NCI-H1417 treated with DMSO at 0.1 percent for 48 hours (cell line): ENCODE measurements at places on chromosomes 5 and 9.

- DNase-seq = no peak
These were observed 174.4 kb downstream of the HSPA4 start for GRCh38 chr5:133226186-133226585.

DNA sequence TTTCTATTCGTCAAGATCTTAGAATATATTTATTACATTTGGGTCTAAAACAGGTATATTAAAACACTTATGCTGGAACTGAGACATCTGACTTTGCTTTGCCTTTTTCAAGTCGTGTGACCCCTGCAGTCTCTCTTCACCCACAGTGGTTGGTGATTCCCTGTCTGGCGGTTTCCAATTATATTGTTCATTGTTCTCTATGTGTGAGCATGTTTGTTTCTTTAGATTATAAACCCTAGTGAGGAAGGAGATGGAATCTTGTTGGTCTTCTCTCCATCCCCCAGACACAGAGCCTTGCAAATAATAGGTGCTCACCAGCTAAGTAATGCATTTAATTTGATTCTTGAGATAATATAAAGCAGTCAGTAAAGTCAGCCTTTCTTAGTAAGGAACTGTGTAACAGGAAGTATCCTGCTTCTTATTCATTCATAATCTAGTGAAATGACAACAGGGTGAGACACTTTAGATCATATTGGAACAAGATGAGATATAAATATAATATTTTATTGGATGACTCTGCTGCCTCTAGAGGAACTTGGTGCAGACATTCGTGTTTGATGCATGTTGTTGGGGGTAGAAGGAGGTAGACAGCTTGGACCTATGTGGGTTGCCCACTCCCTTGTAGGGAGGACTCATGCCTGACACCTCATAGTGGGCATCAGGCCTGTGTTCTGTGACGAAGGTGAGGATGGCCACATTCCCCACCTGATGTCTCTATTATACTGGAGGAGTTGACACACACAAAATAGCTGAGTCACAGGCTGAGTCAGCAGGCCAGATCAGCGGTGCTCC lies 88.1 kb downstream of the FGF1 start:
- DNase-seq = no peak

- DNase-seq = no peak
These were observed 602 bp downstream of the RPL37 start for GRCh38 chr5:40834391-40834848.

DNA sequence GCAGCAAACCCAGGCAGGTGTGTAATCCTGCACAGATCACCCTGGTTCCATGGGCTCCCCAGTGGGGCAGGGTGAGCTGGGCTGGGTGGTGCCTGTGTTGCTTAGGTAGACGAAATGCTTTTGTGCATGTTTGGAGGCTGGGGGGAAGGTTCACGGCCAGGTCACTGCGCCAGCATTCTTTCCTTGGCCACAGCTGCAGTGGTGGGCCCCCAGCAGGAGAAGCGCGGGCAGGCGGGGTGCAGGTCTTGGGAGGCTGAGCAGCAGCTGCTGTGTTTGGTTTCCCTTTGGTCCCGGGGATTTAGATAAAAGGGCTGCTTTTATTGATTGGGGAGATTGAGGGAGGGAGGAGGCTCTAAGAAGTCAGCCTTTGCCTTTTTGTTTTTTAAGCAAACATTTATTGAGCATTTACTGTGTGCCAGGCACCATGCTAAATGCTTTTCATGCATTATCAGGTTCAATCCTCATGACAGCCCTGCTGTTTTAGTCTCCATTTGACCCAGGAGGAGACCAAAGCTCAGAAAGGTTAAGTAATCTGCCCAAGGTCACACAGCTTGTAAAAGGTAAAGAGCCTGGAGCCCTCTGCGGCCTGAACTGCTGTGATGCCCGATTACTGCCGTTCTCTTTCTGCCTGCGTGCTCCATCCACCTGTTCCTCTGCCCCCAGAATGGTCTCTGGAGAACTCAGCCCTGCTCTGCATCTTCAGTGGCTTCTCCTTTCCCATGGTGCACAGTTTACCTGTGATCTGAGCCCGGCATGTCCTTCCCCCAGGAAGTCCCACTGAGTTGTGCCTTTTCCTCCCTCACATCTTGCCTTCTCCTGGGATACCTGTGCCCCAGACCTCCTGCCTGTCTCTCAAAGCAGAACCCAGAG lies 94.4 kb downstream of the MACROH2A1 start:
- DNase-seq = no peak

GRCh38 chr9:14515571-14516198 lies 177.5 kb downstream of the ZDHHC21 start:
- no peak for DNase-seq

DNA sequence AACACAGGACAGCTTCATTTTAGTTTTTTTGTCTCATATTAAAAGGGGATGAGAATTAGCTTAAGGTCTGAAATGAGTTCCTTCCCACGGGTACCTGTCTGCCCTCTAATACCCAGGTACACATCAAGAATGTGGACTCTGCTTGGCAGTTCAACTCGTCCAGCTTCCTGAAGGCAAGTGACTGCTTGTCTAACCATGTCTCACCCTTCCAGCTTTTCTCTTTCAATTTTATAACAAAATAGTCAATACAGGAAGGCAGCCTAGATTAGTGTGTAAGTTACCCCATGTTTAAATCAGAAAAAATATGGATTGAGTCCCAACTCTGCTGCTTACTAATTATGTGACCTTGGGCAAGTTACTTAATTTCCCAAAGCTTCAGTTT lies 50.5 kb upstream of the C5orf46 start:
- DNase-seq = no peak

- DNase-seq = no peak
These were observed 394.5 kb downstream of the SPATA31D1 start for GRCh38 chr9:82382887-82383616.

- DNase-seq = no peak
These were observed 37.8 kb upstream of the KIF2A start for GRCh38 chr5:62268234-62268633.

DNA sequence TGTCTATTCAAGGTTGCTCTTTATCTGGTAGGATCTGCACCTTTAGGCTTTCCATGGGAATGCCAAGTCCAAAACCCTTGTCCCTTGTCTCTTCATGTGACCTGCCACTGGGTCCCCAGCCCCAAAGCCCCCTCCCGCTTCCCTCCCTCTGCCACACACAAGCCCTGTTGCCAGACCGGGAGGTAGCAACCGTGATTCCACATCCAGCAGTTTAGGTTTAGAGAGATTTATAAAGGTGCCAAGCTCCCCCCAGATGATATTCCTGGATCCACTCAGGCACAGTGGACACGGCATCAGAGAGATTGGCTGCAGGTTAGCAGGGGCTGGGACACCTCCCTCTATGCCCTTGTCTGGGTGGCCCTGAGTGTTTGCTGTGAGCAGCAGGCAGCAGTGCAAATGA lies 504.7 kb downstream of the CCDC171 start:
- no peak for DNase-seq

GRCh38 chr9:84266087-84266561 lies 74.4 kb downstream of the SLC28A3 start:
- DNase-seq = peak; percentile 70

- DNase-seq = peak; percentile 61
These were observed 69.2 kb upstream of the CCDC180 start for GRCh38 chr9:97237951-97238889.

- DNase-seq = no peak
These were observed 104.6 kb upstream of the SPATA31C2 start for GRCh38 chr9:88242879-88243278.

DNA sequence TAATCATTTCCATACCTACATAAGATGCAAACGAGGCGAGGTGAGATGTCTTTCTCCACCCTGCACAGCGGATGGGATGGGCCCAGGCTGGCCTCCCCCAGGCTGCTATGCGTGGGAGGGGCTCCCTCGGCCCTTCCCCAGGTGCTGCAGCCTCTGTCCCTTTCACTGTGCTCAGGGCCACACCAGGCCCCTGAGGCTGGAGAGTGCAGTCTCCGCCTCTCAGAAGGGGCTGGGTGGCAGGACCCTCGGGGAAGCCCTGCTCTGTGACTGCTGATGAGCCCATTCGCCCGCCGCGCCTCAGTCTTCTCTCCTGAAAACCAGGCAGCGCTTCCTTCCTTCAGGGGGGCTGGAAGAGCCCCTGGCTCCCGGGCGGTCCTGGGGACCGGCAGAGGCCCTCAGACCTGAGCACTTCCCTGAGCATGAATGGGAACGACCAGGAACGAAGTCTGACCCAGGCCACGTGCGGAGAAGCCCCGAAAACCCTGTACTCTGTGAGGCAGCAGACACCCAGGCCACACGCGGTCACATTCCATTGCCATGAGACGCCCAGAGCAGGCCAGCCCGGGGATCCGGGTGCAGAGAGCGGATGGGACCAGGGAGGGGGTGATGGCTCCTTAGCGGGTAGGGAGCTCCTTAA lies 21.9 kb upstream of the NOTCH1 start:
- no peak for DNase-seq

- no peak for DNase-seq
These were observed 423.3 kb upstream of the ADAMTS16 start for GRCh38 chr5:4716781-4717180.

DNA sequence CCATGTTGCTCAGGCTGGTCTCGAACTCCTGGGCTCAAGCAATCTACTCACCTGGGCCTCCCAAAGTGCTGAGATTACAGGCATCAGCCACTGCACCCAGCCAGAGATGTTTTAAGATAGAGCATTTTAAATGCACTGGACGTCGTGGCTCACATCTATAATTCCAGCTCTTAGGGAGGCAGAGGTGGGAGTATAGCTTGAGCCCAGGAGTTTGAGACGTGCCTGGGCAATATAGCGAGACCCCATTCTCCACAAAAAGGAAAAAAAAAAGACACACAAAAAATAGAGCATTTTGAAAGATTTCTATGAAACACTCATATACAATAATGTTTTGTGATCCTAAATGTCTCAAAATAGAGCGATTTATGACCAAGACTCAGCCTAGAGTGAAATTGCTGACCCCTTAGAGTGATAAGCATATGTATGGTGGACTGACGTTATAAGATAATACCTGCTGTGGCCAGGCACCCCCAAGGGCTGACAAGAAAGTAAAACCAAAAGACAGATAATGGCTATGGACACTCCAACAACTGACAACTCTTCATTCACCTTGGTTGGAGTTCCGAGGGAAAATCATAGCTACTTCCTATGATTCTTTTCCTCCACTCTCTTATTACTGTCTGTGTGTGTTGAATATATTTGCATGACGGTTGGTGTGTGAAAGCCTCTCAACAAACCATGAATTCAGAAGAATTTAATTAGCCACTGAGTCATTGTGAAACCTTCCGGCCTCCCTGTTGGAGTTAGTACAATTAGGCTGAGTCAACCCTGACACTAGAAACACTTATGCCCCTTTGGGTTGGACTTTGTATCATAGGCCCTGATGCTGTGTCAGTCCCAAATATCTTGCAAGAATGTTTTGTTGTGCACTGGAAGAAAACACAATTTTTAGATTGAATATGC lies 526.5 kb upstream of the NUDT12 start:
- no peak for DNase-seq

- DNase-seq = no peak
These were observed 129.7 kb downstream of the ARL15 start for GRCh38 chr5:54180630-54181031.

GRCh38 chr5:113450462-113450861 lies 15.7 kb upstream of the TSSK1B start:
- DNase-seq = no peak

DNA sequence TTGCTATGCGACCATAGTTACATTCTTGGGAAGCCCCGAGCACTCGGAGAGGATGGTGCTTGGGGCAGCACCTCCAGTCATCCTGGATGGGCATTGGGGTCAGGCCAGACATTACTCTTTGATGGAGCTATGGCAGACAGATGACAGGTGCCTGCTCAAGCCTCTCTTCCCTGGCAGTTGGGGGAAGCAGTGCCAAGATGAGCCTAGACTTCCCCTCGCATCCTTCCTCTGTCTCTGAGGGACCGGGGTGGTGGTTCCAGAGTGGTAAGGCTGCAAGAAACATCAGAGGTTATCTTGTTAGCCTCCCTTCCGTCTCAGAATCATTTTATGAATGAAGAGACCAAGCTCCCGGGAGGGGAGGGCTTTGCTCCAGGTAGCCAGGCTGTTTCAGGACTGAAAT lies 2.8 kb upstream of the HMCN2 start:
- no peak for DNase-seq

- no peak for DNase-seq
These were observed 299.5 kb downstream of the SLIT3 start for GRCh38 chr5:169001394-169001793.

DNA sequence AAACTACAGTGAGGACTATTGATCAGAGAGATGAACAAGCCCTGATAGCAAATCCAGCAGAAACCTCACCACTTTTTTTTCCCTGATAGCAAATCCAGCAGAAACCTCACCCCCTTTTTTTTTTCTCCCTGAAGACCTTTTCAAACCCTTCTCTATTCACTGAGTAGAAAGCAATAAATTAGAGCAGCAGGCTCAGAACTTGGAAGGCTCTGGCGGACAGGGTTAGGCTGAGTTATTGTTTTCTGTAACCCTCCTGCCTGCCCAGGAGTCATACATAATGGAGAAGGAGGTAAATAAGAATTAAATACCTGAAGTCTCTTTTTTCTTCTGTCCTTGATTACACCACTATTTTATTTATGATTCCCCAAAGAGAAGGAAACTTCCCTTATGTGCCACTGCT lies 136.3 kb upstream of the SNX2 start:
- no peak for DNase-seq

DNA sequence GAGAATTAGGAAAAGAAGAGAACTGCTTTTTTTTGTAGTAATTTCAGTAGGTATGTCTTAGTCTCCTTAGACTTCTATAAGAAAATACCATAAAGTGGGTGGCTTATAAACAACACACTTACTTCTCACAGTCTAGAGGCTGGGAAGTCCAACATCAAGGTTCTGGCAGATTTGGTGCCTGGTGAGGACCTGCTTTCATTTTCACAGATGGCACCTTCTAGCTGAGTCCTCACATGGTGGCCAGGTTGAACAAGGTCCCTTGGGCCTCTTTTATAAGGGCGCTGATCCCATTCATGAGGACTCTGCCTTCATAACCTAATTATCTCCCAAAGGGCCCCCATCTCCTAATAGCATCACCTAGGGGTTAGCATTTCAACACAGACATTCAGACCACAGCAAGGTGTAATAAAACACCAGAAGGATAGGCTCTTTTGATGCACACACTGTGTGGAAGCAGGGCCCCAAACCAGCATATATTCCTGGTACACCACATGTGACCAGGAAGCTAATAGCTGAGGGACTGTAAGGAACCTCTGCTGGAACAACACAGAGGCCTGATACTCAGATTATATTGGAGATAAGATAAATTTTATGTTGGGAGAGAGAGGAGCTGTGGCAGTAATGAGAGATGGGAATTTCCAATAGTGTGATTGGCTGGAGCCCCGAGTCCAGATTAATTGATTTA lies 384.9 kb downstream of the RAB3C start:
- DNase-seq = no peak

GRCh38 chr9:292915-293314 lies 78.2 kb downstream of the DOCK8 start:
- no peak for DNase-seq

- no peak for DNase-seq
These were observed 23.8 kb downstream of the POLR1E start for GRCh38 chr9:37509536-37509935.

- DNase-seq = no peak
These were observed 839 bp downstream of the GABRG2 start for GRCh38 chr5:162068412-162068811.

DNA sequence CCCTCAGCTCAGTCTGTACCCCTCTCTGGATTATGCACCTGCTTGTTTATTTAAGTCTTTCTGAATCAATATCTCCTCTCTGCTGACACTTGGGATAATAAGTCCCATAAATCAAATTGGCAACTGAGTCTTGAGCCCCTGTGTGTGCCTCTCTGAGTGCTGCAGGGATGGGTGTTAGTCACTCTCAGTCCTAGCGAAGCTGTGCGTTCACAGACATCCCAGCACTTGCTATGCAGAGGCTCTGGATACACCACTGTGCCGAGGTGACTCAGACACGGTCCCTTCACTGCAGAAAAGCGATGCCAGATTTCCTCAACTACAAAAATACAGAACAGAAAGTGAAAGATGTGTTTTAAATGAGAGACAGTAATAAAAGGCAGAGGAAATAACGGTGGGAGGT lies 4.1 kb upstream of the KCNMB1 start:
- DNase-seq = no peak
